Myocyte (in vitro differentiated cells): ENCODE measurements at places on chromosomes 1 and 21. TPM values are rescaled to one million over a fixed set of nuclear protein-coding genes. Genes with fewer than 3 reads are reported as not detected.

The GPX7 gene
- 33.8 and 103 TPM in 2 replicates for total RNA-seq

- peak; percentile 64 for DNase-seq
These were observed 91.7 kb upstream of the GNG4 start for GRCh38 chr1:235741294-235741693.

- DNase-seq: no peak
These were observed 13.9 kb downstream of the OR14I1 start for GRCh38 chr1:248688527-248689298.

DNA sequence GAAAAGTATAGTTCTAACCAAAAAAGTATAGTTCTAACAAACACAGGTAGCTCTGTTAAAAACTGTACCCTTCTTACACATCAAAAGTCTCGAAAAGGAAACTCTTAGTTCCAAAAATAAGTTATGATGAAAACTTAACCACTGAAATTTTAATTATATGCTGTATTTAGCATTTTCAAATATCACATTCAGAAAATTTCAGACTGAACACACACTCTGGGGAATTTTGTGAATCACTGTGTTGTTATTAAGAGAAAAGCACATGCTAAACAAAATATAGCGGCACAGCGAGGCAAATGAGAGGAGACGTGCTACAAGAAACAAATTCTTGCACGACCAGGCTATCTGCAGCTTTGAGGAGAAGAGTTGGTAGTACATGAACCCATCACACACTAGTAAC is 30.4 kb downstream of the VAV3 start:
- no peak for DNase-seq

The S100A7 gene
- total RNA-seq: not detected in 2 replicates

- no peak for DNase-seq
These were observed 102.1 kb downstream of the SLC30A10 start for GRCh38 chr1:219826290-219826689.

The FAM72C gene
- 0.36 and 0.96 TPM in 2 replicates for total RNA-seq

DNA sequence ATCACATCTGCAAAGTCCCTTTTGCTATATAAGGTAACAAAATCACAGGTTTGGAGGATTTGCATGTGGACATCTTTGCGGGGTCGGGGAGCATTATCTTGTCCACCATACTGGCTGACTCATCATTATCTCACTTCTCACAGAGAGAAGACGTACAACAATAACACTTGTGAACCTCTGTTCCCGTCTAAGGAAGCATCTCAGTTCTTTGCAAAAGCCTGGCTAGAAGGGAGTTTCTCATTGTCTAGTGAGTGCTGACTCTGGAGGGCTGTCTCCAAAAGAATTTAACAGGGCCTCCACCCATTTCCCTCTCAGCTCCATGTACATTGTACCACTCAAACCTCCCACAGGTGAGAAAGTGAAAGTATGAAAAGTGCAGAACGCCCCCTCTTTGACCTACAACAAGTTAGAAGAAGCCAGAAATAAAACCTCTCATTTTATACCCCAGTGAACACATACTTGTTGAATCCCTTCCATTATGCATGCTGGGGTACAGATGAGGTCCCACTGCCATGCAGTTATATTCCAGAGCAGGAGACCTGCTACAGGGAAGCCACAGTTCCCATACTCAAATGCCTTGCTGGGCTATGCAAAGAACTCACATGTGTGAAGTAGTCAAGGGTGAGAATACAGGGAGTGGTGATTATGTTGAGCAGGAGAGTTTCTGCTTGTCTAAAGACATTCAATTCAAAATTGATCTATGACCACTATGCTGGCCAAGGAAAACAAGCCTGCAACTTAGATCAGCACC is 121.7 kb upstream of the PRDX6 start:
- DNase-seq: no peak

The OR2AK2 gene
- total RNA-seq: not detected in 2 replicates

The MAP3K21 gene
- 0.05 TPM in 1 of 2 replicates, not detected in the other for total RNA-seq

DNA sequence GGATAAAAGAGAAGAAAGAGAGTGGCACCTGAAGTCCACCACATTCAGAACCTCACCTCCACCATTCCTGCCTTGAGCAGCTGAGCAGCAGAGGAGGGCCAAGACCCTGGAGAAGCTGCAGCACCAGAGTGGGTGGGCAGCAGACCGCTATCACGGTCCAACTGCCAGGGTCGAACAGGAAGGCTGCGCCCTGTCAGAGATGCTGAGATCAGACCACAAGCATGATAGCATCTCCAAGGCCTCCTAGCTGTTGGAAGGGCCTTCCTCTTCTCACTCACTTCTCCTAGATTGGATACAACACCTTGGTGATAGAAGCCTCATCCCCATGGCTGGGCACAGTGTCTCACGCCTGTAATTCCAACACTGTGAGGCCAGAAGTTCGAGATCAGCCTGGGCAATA is 12.1 kb upstream of the SLC45A3 start:
- no peak for DNase-seq

The TNNI3K gene
- 0.57 and 0.70 TPM in 2 replicates for total RNA-seq
